ENCODE measurements at places on chromosomes 7 and 10.

DNA sequence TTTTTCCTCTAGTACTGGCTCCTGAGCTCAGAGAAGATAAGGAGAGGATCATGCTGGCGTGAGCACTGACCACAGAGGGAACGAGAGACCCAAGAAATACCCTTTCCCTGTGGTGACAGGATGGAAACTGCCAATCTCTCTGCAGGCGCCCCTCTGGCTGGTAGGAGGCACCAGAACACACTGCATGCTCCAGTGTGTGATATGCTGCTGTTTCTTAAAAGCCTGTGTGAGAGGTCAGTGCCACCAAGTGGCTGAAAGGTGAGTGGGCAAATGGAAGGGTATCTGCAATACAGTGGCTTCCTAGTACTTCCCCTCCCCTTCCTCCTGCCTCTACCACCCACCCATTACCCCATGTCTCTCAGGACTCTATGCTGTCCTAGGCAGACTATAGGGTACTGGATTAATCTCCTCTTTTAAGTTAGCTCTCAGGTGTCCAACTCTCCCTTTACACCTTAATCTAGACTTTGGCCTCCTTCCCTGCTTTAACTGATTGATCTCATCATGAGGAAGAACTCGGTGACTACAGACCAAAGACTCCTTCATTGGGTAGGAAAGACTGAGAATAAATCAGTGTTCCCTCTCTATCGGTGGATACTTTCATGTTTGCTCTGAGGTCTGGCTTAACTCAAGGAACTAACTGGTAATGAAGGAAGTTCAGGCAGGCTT lies 283.6 kb downstream of the ADRA2A start:
- DNase-seq: peak; percentile 7

GRCh38 chr10:48633381-48634197 lies 28.7 kb upstream of the ARHGAP22 start:
- no peak for DNase-seq

DNA sequence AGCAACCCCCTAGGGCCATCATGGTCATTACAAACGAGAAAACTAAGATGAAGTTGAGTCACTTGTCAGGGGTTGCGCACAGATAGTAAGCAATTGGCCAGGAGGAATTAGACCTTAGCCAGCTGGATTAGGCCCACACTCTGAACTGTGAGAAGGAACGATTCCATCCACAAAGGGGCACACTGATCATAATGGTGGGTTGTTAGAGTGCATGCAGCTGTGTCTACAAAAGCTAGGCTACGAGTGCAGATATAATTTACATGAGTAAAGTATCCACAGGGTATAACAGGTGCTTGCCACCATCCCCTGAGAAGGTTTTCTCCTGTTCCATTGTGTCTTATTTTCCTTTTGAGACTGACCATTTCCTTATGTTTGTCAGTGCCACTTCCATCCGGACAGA lies 16.6 kb upstream of the FAM170B start:
- no peak for DNase-seq

- DNase-seq: peak; percentile 32
Observed at GRCh38 chr10:50593523-50594376, 30.0 kb downstream of the SGMS1 start.

DNA sequence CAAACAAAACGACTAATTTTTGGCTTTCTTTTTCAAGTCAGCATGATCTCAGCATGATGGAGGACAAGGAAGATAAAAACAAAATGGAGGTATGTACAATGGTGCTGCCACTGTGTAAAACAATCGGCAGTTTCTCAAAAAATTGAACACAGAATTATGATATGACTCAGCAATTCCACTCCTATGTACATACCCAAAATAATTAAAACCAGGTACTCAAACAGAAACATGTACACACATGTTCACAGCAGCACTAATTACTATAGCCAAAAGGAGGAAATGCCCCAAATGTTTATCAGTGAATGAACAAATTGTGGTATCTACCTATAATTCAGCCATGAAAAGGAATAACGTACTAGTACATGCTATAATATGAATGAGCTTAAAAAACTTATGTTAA lies 29.9 kb downstream of the SNX13 start:
- DNase-seq: no peak

GRCh38 chr10:104033966-104034365 lies 51.7 kb downstream of the COL17A1 start:
- no peak for DNase-seq

DNA sequence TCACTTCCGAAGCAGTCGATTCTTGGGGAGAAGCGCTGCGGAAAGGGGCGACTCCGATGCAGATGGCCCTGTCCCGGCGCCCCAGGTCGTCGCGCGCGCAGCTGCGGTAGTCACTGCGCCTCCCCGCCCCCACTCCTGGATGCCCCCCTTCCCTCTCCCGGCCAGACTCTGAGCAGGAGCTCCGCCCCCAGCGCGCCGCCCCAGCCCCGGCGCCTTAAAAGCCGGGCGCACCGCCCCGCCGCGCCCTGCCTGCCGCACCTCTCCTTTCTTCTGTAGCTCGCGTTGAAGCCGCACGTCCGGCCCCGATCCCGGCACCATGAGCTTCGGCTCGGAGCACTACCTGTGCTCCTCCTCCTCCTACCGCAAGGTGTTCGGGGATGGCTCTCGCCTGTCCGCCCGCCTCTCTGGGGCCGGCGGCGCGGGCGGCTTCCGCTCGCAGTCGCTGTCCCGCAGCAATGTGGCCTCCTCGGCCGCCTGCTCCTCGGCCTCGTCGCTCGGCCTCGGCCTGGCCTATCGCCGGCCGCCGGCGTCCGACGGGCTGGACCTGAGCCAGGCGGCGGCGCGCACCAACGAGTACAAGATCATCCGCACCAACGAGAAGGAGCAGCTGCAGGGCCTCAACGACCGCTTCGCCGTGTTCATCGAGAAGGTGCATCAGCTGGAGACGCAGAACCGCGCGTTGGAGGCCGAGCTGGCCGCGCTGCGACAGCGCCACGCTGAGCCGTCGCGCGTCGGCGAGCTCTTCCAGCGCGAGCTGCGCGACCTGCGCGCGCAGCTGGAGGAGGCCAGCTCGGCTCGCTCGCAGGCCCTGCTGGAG lies at the start of gene INA:
Gene INA (plus strand): TSS at position 243 of the 817 bp plus-strand sequence. CDS start 74 bp downstream, at position 317.
- peak; percentile 63 for DNase-seq

- DNase-seq: no peak
Observed at GRCh38 chr10:11387551-11388222, 223.8 kb downstream of the USP6NL start.

DNA sequence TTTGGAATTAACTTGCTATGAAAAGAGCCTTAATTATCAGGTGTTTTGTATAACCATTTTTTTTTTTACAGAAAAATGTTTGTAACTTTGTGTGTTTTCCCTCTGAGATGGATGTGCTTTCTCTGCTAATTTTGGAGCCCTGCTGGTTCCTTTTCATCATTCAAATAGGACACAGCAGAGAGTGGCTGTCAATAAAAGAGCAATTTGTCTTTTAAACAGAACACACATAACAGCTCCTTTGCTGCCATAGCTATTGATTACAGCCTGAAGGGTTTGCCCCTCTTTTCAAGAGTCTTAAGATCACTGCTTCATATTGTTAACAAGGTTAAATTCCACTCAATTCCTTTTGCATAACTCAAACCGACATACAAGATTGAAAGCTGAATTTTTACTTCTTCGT lies 187.2 kb upstream of the MBL2 start:
- no peak for DNase-seq

DNA sequence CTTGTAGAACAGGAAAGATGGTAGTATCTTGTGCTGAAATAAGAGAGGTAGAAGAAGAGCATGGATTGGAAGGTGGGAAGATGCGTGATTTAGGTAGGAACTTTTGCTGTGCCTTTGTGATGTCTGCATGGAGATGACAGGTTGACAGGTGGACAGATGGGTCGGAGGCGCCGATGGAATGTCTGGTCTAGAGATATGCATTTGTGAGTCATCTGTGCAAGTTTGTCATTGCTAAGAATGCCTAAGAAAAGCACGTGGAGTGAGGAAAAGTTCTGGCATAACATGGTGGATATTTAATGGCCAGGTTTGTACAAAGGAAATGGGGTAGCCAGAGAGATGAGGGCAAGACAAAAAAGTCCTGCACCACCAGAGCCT lies 76.0 kb upstream of the ARMC3 start:
- DNase-seq: no peak

- DNase-seq: no peak
Observed at GRCh38 chr7:75789361-75789924, 17.4 kb upstream of the CCL26 start.

DNA sequence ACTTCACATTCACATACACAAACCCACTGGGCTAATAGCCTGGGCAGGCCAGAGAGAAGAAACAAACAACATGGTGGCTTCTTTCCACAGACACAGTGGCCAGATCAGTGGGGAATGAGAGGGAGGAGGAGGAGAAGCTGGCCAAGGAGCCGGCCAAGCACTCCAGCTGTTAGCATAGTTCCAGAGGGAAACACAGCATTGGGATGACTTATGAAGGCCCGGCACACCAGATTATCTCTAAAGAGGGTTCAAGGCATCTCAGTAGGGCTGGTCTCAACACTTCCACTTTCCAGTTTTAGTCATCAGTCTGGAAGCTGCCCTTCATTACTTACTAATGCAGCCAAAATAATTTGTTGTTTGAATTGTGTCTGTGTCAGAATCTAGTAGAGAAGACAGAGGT lies 42.1 kb upstream of the GPR26 start:
- DNase-seq: no peak

DNA sequence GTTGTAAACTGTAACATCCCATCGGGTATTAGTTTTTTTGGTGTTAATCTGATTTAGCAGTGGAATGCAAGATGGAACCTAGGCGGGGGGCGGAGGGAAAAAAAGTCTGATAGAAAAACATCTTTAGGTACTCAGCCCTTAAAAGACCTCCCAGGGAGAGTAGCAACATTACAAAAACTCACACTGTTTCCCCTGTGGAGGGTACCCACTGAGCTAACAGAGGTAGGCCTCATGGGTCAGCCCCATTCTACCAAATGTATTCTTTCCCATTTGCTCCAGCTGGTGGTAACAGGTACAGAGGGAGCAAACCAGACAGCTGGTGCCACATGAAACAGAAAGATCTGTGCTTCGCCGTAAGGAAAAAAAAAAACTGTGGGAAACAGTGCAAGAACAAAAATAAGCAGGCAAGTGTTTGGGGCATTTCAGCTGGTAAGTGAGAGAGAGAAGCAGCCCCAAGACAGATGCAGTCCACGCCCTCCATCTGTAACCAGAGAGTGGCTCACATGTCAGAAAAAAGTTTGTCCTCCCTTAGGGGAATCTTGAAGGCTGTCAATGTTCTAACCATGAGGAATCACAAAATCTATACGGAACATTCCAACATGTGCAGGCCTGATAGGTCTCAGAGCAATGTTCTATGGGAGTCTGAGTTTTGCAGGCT lies 65.3 kb downstream of the HOXA1 start:
- no peak for DNase-seq

- DNase-seq: no peak
Observed at GRCh38 chr10:93166134-93166533, 92.4 kb downstream of the CYP26A1 start.

- no peak for DNase-seq
Observed at GRCh38 chr7:158414002-158414401, 173.6 kb downstream of the PTPRN2 start.

DNA sequence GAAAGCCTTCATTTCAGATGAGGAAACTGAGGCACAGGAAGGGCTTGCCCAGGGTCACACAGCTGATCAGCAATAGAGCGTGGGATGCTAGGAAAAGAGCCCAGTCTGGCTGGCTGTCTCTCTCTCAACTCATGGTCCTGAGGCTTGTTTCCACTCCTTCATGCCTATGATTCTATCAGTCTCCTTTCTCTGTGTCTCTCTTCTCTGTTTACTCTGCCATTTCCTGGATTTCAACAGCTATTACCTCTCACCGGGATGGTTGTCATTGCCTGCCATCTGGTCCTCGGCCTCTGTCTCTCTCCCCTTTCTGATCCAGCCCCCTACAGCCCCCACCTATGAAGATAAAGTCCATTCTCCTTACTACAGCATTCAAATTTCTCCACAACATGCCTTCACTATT lies 93.3 kb upstream of the AGBL3 start:
- DNase-seq: no peak

- DNase-seq: no peak
Observed at GRCh38 chr10:122740640-122741039, 41.0 kb upstream of the C10orf120 start.

- DNase-seq: no peak
Observed at GRCh38 chr7:40700653-40701421, 566.0 kb downstream of the SUGCT start.

DNA sequence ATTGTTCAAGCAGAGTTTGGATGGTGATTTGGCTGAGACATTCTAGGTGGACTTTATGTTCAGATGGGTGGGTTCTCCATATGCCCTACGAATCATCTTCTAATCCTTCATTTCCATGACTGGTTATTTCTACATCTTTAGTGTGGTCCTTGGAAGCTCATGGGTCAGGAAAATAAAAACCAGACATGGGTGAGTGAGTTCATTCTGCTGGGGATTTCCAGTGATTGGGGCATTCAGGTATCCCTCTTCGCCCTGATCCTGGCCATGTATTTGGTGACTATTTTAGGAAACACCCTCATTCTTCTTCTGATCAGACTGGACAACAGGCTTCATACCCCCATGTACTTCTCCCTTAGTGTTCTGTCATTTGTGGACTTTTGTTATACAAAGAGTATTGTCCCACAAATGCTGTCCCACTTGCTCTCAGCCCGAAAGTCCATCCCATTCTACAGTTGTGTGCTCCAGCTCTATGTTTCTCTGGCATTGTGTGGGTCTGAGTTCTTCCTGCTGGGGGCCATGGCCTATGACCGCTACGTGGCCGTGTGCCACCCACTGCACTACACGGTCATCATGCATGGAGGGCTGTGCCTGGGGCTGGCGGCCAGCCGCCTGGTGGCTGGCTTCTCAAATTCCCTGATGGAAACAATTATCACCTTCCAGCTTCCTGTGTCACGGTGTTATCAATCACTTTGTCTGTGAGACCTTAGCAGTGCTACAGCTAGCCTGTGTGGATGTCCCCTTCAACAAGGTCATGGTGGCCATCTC lies 19.2 kb upstream of the OR6B1 start:
- no peak for DNase-seq
